ENCODE measurements at places on chromosomes 1 and 21.

DNA sequence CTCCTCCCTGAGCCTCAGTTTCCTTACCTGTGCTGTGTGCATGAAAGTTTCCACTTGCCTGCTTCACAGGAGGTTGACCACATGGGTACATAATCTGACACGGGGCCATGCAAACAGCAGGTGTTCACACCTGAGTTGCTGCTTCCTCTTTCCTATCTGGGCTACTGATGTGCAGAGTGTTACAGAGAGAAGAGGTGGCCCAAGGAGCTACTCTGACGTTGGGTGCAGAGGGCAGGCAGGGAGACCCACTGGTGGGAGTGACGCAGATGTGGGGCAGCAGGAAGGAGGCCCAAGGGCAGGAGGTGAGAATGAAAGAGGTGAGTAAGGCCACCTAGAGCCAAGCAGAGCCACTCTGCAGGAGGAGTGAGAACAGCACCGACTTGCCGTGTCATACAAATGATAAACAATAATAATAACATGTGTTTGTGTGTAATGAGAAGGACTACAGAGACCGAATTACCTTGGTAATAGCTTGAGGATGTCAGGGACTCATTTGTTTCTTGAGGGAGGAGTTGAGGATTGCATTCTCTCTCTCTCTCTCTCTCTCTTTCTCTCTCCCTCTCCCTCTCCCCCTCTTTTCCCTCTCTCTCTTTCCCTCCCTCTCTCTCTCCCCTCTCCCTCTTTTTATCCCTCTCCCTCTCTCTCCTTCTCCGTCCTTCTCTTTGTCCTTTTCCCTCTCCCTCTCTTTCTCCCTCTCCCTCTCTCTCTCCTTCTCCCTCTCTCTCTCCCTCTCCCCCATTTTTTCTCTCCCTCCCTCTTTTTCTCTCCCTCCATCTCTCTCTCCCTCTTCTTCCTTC, 87.4 kb upstream of the IGSF21 start:
- no peak for DNase-seq

- no peak for DNase-seq
These were observed 153.5 kb downstream of the SLC45A1 start for GRCh38 chr1:8471451-8471850.

- DNase-seq, result no peak
These were observed 102.6 kb downstream of the ZNF644 start for GRCh38 chr1:90919190-90919719.

- no peak for DNase-seq
These were observed 18.5 kb downstream of the IBA57 start for GRCh38 chr1:228184152-228184551.

- DNase-seq, result no peak
These were observed 77.5 kb downstream of the KCND3 start for GRCh38 chr1:111911776-111912515.

DNA sequence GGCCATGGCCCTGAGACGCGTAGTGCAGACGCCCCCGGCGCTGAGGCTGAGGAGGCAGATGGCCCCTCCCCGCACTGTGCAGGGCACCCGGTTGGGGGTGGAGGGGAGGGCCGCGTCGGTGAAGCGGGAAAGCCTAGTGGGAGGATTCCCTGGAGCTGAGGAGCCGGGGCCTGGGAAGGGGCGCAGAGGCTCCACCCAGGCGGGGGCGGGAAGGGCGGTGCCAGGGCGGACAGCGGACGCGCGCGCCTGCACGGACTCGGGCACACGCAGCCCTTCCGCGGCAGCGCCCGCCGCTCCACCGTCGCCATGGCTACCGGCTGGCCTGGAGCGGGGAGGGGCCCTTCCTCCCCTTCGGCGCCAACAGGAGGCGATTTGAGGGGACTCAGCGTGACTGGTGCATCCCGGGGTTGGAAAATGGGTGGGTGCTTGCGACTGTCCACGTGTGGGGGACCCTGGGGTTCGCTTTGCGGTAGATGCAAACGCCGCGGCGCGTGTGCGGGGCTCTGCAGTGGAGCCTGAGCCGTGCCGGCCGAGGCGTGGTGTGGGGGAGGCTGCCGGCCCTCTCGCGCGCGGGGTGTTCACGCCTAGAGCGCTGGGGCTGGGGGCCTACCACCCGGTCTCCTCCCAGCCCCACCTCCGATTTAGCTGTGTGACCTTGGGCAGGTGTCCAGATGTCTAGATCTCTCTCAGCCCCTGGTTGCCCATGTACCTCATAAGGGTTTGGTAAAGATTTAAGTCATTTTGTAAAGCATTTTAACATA, 35.1 kb downstream of the PTPRF start:
- DNase-seq, result peak; percentile 63

GRCh38 chr1:27527890-27528817, 38.2 kb upstream of the WASF2 start:
- peak; percentile 62 for DNase-seq

- DNase-seq, result no peak
These were observed 33.9 kb downstream of the APP start for GRCh38 chr21:26136671-26137070.

DNA sequence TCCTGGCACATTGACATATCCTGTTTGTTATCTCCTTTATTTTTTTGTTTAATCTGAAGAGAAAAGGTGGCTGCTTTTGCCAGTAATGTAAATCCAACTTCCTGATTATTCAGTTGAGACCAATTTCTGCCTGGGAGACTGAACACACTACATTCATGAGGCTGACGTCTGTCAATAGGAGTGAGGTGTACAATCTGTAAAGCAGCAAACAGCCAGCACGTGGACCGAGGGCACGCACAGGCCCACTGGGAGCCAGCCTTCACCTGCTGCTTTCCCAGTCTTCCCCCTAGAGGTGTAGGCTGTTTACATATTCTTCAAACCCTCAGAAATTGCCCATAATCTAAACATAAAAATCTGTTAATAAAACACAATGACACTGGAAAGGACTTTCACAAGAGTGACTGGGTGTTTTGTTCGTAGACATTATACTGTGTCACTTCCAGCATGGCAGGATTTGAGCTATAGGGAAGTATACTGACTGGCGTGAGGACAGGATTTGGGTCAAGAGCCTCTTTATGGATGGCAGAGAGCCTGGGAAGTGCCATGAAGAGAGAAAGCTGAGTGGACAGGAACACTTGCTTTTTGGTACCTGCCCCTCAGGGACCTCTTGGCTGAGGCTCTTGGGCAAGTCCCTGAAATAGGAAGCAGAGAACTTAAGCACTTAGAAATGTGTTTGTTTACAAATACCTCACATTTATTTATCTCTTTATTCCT, 552.9 kb upstream of the CAMK1G start:
- DNase-seq, result no peak

- no peak for DNase-seq
These were observed 15.7 kb upstream of the IGSF21 start for GRCh38 chr1:18091660-18092446.

DNA sequence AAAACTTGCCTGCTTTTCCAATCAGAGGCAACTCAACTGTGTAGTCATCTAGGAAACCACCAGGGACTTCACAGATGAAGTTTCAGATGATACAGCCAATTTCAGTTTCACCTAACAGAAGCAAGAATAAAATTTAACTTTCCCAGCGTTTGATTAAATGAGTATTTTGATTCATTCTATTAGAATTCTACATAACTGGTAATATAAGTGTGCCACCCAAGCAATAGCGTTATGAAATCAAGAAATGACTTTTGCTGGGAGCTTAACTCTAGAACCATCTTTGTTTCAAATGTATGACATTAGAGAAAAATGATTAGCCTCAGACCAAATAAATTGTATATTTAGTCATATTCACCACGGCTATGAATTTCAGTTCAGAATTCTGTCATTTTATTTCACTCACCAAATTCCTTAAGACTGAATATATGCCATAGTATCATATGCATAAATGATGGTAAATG, 239.3 kb downstream of the NRIP1 start:
- no peak for DNase-seq

DNA sequence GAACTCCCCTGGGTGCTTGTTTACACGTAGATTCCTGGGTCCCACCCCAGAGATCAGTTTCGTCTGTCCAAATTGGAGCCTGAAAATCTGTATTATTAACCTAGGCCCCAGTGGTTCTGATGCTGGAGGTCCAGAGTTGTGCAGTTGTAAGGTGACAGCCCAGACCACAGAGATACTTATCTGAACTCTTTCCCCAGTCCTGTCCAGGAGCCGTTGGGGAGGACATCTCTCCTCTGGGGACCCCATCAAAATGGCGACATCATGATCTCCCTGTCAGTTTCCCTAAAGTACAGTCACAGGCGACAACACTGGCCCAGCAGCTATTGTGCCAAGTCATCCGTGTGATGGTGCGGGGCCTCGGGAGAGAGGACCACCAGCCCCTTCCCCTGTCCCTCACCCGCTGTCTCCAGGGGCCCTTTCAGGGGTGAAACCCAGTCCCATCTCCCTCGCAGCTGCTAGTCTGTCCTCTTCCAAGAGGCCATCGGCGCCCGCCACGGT, 749 bp upstream of the EFHD2 start:
- no peak for DNase-seq

- DNase-seq, result no peak
These were observed 85.2 kb downstream of the TBX19 start for GRCh38 chr1:168365719-168366479.

DNA sequence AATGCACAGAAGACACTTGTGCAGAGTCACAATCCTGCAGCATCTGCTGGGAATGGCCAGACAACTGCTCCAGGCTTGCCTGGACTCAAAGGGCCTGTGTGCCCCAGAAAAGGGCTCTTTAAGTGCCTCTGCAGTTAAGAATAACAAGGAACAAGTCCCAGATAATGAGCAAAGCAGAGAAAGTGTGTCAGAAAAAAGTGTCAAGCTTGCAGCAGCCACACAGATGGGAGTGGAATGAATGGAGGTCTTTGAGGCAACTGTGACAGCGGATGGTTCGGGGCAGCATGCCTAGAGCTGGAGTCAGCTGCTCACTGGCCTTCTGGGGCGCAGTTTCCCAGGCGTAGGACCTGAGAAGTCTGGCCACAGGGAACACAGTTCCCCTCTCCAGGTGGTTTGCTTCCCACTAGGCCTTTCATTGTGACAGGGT, 5.1 kb downstream of the PARP1 start:
- DNase-seq, result peak; percentile 53

DNA sequence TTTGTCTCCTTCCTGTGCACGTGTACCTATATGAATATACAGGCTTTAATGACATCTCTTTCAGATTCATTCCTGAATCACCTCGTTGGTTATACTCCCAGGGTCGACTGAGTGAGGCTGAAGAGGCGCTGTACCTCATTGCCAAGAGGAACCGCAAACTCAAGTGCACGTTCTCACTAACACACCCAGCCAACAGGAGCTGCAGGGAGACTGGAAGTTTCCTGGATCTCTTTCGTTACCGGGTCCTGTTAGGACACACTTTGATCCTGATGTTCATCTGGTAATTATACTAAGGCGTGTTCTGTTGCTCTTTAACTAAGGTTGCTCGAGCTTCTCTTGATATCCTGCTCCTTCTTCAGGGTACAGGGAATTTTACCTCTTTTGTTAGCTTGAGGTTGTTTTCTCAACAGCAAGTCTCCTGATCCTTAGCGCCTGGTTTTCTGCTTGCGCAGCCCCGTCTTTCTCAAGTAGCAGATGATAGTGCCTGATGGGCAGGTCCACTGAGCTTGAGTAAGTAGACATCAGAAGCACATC, 55.1 kb downstream of the SLC22A15 start:
- no peak for DNase-seq

DNA sequence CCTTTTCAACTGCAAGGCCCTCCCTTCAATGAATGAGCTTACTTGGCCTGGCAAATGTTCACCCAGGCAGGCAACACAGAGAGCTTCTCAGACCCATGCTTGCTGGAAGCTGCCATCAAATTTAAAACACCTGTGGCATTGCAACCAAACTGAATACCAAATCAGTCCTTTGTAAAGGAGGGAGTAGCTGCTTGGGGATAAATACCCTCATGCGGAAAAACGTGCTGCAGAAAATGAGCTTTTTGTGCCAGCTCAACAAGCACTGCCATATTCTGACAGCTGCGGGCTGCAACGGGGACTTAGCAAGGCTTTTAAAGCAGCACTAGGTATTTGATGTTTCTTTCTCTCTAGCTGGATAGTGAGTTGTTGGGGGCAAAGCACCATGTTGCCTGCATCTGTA, 119.7 kb downstream of the PLPPR4 start:
- no peak for DNase-seq

GRCh38 chr1:93239863-93240262, 59.3 kb downstream of the CCDC18 start:
- DNase-seq, result no peak

- no peak for DNase-seq
These were observed 109.7 kb upstream of the HP1BP3 start for GRCh38 chr1:20896826-20897225.

DNA sequence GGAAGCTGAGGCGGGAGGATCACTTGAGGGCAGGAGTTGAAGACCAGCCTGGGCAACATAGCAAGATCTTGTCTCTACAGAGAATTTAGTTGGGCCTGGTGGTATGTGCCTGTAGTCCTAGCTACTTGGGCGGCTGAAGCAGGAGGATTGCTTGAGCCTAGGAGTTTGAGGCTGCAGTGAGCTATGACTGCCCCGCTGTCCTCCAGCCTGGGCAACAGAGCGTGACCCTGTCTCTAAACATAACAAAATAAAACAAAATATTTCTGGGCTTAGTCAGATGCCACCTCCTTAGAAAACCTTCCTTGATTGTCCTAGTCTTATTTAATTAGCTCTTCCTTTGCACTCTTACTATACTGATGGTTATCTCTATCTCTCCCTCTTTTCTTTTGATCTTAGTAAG, 8.5 kb downstream of the TGFB2 start:
- DNase-seq, result no peak

GRCh38 chr1:165434281-165434680, 10.6 kb downstream of the RXRG start:
- no peak for DNase-seq

DNA sequence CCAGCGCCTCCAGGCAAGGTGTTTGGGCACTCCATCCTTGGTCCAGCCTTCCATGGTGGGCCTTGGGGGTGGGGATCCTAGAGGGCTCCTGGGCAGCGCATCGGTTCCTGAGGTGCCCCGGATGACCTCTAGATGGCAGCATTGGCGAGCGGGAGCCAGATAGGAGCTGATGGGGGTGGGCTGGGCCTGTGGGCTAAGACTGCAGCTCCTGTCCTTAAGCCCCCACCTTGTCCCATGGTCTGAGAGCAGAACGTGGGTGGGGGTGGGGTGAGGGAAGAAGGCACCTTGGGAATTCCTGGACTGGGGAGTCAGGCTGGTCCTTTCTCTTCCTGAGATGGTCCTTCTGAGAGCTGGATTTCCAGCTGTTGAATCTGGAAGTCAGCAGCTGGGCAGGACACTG, 93.4 kb upstream of the CSF3R start:
- DNase-seq, result peak; percentile 12

- no peak for DNase-seq
These were observed 61.3 kb upstream of the C1orf53 start for GRCh38 chr1:197841158-197841557.

- no peak for DNase-seq
These were observed at the start of gene TAS1R3 for GRCh38 chr1:1331068-1331965. Gene TAS1R3 (plus strand): TSS chr1:1331280. CDS start chr1:1331346, 66 bp downstream.

GRCh38 chr1:207302618-207303393, 18.7 kb upstream of the CD55 start:
- DNase-seq, result no peak

- no peak for DNase-seq
These were observed 32.1 kb upstream of the KCNE1 start for GRCh38 chr21:34544032-34544496.

DNA sequence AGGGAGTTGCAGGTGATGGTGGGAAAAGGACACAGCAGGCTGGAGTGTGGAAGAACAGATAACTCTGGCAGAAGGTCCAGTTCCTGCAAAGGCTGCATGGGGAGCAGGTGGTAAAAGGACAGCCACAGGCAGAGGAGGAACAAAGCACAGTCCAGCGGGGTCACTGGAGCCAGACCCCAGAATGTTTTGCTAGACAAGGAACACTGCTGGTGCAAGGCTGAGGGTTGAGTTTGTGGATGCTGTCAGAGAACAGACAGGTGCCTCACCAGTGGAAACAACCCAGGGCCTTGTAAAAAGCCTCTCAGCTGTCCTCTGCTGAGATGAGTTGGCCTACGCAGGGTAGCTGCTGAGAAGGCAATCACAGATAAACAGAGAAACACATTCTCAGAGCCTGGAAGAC, 101.7 kb downstream of the SSBP3 start:
- no peak for DNase-seq
